Caki2 (cell line): ENCODE measurements at places on chromosomes 2 and 18.

DNA sequence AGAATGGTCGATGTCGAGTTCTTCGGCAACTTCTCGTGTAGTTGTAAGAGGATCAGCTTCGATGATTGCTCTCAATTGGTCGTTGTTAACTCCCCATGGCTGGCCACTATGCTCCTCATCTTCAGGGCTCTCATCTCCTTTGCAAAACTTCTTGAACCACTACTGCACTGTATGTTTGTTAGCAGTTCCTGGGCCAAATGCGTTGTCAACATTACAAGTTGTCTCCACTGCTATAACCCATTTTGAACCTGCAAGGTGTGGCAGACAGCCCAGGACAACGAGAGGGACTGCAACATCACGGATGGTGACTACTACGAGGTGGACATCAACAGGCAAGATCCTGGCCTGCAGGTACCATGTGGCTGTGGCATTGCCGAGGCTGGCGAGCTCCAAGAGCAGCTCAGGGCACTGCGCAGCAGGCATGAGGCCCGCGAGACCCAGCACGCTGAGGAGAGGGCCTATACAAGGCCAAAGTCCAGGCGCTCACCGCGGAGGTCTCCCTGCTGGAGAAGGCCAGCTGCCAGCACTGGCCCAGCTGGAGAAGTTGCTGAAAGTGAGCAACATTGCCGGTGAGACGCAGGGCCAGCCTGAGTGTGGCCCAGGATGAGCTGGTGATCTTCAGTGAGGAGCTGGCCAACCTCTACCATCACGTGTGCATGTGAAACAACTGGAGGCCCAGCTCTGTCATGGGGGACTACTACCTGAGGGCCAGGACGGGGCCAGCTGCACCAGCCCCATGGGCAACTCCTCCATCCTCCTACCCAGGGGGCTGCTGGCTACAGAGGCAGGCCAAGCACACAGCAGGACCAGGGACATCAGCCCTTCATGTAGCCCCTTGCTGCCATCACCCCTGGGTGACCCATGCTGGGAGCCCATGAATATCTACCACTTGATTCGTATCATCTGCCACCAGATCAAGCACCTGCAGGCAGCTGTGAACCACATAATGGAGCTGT is 20.2 kb downstream of the CLK1 start:
- no peak for DNase-seq

DNA sequence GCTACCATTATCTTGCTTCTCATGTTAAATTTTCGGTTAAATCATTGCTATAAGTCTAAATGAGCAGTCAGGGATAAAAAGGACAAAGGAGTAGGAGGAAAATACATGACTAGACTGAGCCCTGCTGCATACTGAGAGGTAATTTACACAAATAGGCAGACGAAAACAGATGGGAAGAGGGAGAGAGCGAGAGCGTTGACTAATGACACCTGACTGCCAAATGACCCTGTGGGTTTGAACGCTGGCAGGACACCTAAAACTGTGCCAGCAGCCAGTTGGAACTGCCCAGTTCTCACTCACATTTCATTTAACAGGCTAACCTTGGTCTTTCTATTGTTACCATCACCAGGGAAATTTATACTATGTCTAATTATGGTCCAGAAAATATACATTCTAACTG is 978.2 kb downstream of the CPS1 start:
- DNase-seq = no peak

GRCh38 chr18:40380686-40381439 is 1574.2 kb upstream of the PIK3C3 start:
- no peak for DNase-seq

- DNase-seq = no peak
These were observed 9.5 kb downstream of the NFATC1 start for GRCh38 chr18:79405019-79405780.

- no peak for DNase-seq
These were observed 57.6 kb downstream of the ATOH8 start for GRCh38 chr2:85811180-85812093.

DNA sequence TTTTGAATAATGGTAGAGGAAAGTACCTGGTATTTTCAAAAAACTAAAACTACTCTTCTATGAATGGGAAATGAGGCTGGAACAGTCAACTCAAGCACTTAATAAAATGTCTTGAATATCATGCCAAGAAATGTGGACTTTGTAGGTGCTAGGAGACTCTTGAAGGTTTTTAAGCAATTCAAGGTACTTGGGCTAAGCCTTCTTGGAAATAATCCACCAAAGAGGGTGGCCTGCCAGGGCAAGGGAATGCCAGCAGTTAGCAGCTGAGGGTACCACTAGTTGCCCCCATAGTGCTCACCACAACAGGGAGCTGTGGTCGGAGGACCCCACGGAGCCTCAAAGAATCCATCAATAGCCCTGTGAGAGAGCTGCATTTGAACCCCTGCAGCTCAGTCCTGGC is 14.6 kb upstream of the ACYP2 start:
- DNase-seq = no peak

DNA sequence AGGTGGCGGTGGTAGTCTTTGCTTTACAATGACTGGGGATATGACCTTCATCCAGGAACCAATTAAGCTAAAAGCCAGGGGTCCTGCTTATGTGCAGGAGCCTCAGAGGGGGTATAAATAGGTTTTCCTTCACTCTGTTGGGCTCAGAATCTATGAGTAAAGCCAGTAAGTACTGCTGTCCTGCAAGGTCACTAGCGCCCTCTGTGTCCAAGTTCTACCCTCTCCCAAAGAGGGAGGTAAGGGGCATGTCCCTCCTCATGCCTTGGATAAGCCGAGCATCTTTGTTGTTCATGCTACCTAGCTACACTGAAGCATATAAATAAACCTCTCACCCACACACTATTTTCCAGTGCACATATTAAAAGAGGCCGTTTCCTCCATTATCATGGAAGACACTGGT is 79.4 kb downstream of the SPRED2 start:
- no peak for DNase-seq

GRCh38 chr18:24913507-24914170 is 438.3 kb downstream of the ZNF521 start:
- DNase-seq = no peak

- no peak for DNase-seq
These were observed 959.4 kb upstream of the CELF4 start for GRCh38 chr18:38525039-38525438.

DNA sequence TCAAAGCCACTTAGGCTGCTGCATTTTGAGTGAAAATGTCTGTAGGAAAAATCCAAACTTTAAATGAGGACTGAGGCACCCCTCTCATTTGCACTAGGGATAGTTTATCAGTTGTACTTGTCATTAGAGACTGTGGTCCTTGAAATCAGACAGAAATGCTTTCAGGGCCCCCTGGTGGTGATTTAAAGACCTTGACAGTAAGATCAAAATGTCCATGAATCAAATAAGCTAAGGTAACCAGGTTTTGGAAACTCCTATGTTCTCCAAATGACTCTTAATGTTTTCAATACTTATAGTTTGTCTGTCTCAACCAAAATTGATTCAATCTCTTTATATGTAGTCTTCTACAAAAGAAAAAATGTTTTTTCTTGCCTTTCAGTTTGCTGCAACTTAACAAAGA is 28.8 kb upstream of the DDX18 start:
- DNase-seq = peak; percentile 10

- no peak for DNase-seq
These were observed 450.1 kb downstream of the ANKRD30B start for GRCh38 chr18:15198116-15198389.

- DNase-seq = no peak
These were observed 38.9 kb downstream of the LDLRAD4 start for GRCh38 chr18:13257361-13257980.

DNA sequence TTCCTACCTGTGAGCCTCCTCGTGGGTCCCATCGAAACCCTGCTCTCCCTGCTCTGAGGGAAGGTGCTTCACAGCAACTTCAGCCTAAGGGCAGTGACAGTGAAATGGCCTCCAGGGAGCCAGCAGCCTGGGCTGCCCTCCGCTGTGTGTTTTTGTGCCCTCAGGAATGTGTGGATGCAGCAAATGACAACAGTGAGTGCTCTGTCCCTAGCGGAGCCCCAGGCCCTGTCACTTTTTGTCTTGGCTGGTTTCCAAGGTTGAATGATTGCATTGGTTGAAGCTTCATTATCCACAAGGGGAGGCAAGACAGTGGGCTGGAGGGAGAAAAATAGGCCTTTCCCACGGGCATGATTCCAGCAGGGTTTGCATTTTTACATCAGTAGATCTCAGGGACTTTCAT is 42.9 kb downstream of the STON1 start:
- no peak for DNase-seq

DNA sequence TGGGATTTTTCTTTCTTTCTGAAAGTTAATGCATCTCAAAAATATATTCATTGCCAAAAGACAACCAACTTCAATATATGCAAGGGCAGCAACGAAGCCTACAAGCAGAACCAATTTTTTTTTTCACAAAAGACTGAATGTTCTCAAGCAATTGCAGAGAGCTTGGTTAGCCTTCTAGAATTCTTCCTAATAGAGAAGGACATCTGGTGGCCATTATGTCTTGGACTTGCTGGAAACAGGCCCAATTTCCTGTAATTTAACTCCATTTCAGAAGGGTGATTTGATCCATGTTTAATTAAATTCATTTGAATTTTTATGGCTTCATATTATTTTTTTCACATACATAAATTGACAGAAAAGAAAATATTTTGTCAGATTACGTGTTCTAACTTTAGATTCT is 208.0 kb downstream of the TPGS2 start:
- no peak for DNase-seq

DNA sequence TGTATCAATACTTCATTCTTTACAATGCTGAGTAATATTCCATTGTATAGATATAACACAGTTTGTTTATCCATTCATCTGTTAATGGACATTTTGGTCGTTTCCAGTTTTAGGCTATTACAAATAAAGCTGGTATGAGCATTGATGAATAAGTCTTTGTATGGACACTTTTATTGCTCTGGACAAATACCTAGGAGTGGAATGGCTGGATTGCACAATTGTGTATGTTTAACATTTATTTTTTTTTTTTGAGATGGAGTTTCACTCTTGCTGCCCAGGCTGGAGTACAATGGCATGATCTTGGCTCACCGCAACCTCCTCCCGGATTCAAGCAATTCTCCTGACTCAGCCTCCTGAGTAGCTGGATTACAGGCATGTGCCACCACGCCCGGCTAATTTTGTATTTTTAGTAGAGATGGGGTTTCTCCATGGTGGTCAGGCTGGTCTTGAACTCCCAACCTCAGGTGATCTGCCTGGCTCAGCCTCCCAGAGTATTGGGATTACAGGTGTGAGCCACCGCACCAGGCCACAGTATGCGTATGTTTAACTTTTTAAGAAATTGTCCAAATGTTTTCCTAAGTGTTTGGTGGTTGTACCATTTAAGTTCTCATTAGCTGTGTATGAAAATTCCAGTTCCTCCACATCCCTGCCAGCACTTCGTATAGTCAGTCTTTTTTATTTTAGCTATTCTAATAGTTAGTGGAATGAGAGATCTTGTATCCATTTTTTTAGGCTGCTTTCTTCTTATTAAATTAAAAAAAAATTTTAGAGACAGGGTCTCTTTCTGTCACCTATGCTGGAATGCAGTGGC is 194.9 kb upstream of the HAAO start:
- DNase-seq = no peak

GRCh38 chr2:180676520-180677025 is 303.8 kb upstream of the UBE2E3 start:
- DNase-seq = no peak

- no peak for DNase-seq
These were observed 4.9 kb upstream of the PPM1B start for GRCh38 chr2:44163777-44164176.

DNA sequence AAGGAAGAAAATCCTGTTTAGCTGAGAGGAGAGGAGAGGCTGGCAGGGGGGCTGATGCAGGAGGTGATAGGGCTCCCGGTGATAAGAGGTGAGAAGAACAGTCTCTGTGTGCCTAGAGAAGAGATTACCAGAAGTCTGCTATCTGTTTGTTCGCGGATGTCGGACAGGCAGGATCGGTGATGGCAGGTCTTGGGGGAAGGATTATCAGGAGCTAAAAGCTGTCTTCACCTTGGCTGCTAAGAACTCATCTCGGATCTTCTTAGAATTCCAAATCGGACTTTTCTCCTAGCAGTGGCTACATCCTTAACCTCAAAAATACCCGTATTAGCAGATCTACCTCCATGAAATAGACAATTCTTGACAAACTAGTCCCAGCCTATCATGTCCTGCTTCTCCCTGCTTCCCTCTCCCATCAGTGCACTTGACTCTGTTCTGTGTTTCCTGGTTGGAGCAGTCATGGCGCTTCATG is 282.1 kb upstream of the TRIB2 start:
- DNase-seq = no peak

GRCh38 chr2:234967201-234967869 is 15.5 kb downstream of the SH3BP4 start:
- no peak for DNase-seq

GRCh38 chr2:186108470-186108869 is 369.9 kb downstream of the FSIP2 start:
- DNase-seq = no peak

DNA sequence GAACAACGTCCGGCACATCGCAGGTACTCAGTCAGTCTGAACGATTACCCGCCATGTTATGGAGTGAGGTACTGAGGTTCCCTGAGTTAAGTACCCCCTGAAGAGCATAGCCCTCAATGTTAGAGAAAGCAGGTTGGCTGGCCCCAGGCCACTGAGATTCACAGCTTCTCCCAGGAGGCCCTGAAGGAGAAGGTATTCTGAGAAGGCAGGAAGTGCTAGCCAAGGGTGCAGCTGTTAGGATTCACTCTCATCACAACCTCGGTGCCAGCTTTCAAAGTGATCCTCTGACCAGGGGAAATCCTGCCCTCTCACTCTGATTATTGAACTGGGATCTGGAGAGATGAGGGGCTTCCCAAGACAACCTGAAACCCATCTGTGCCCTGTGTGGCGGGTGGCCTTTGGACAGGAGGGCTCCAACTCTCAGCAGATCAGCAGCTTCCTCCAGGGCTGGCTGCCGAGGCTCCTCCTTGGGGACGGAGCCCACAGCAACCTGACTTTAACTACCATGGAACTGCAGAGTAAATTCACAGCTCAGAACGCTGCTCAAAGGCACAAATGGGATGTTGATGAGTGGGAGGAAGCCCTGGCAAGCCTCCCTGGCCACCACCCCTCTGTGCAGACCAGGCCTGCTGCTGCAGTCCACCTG is 7.8 kb downstream of the EHD3 start:
- DNase-seq = no peak

GRCh38 chr2:179550214-179550613 is 285.6 kb upstream of the SESTD1 start:
- DNase-seq = no peak

GRCh38 chr2:16038621-16039020 is 98.3 kb downstream of the MYCN start:
- no peak for DNase-seq

DNA sequence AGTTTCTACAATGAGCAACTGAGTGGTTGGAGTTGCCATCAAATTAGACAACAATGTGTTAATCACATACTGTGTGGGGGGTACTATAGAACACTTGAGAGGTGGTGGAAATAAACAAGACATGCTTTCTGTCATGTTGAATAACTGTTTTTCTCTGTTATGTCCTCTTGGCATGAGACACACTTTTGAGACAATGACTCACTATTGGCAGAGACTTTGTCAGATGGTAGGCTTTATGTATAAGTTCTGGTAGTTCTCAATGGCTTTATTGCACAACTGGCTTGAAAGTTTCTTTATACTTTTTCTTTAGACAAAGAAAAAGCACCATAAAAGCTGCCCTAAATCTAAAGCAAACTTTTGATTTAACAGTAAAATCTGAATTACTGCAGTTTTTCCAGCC is 578.7 kb downstream of the ADCYAP1 start:
- DNase-seq = no peak
